GM03348 (cell line): ENCODE measurements at places on chromosomes 2 and 18.
A peak's percentile ranks its signal among the peaks of the same experiment; 100 is the strongest.

DNA sequence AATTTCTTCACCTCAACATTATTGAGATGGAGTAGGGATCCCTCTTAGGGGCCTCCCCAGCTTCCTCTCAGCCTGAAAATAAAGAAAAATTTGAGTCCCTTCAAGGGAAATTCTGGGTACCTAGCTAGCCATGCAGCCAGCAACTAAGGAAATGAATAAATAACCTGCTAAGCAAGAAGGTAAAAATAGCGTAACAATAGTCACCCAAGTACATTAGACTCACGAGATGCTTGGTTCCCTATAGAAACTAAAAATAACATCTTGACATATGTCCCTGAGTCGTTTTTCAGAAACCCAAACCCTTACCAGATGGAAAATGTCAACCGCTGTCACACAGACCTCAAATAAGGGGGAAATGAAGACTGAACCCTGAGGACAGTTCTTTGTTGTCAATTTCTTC lies 51.9 kb downstream of the CACNB4 start:
- DNase-seq, result no peak

DNA sequence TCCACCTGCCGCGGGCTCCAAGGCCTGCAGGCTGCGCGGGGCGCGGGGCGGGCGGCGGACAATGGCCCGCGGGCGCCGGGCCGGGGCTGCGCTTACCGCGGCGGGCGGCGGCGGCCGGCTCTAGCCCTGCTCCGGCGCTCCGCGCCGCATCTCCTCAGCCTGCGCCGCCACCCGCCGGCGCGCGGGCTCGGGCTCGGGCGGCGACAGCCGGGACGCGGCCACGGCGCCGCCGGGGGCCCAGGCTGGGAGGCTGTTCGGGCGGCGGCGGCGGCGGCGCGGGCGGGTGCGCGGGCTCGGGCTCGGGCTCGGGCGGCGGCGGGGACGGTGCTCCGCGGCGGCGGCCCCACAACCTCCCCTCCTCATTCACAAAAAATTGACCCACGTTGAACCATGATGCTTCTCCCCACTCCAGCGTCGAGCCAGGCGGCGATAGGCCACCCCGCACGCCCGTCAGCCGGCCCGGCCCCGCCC lies at the start of gene HDAC4:
Gene HDAC4, minus strand, starts transcription at position 425 of the 471 bp plus-strand sequence. CDS start 48,321 bp downstream, outside the sequence.
- no peak for DNase-seq

DNA sequence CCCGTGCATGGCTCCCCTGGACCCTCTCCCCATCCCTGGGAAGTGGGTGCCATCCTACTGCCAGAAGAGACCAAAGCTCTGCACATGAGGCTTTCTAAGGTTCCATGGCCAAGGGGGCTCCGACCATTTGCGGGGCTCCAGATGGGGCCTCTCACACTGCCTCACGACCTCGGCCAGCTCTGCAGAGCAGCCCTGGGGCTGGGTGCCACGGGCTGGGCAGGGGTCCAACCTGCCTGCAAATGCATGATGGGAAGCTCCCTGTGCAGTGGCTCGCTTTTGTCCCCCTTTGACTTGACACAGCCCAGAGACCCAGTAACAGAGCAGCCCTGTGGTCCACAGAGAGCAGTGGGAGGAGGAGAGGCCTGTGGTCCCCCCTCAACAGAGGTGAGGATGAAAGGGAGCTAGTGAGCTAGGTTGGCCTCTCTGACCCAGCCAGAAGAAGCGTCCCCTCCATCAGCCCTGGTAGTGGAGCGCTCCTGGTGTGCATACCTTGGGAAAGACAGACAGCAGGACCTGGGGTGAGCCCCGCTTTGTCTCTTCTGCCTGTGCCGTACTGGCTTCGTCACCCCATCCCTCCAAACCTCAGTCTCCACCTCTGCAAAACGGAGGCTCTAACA lies 174.1 kb downstream of the DDX1 start:
- DNase-seq, result no peak

DNA sequence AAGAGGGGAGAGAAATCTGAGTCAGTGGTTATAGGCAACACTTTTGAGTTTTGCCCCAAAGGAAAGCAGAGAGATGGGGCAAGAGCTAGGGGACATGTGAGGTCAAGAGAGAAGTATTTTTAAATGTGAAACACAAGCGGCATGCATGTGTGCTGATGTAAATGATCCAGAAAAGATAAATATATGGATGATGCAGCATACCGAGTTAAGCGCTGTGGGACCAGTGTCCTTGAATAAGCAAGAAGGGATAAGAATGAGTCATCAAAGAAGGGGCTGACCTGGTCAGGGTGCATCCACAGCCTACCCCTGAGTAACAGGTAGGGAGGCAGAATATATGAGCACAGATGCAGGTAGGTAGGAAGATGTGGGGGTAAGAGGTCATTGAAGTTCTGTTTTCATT lies 180.9 kb downstream of the TRABD2A start:
- no peak for DNase-seq

DNA sequence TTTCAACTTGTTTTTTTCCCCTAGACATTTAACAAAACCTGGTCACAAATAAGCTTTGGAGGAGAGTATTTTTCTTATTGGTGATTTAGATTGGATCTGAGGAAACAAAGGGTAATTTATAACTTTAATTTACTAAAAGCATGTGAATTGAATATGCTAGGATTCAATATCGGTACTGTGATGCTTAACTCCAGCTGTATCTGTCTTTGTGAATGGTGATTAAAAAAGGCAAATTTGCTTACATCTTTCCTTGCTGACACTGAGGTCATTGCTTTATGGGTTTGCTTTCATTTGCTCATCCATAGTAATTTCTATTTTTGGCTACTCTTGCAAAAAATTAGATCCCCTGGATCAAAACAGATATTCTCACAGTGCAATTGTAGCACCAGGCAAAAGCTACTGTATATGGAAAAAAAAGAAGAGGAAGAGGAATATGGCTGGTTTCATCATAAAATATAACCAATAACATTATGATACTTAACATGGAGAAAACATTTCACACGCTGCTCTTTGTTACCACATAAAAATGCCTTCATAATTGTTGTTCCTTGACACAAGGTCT lies 832.0 kb upstream of the ZEB2 start:
- DNase-seq, result no peak

GRCh38 chr2:76197842-76198448 lies 487.2 kb upstream of the GCFC2 start:
- DNase-seq, result peak; percentile 44

DNA sequence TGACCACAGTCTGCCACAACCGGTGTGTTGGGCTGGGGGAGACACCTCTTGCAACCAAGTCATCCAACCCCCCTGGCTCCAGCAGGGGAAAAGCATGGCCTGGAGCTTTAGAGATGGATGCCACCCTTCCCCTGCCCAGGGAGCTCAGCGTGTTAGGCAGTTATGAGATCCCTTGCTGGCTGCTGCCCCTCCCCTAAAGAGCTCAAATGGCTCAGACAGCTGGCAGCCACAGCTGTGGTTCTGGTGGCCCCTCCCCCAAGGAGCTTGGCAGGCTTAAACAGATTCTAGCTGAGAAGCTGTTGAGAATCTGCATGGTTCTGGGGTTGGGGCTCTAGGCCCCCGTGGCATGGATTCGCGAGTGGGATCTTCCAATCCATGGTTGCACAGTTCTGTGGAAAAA lies 64.7 kb downstream of the TEX51 start:
- DNase-seq, result no peak

- DNase-seq, result peak; percentile 72
These were observed 28.7 kb downstream of the ELP2 start for GRCh38 chr18:36158266-36158867.

DNA sequence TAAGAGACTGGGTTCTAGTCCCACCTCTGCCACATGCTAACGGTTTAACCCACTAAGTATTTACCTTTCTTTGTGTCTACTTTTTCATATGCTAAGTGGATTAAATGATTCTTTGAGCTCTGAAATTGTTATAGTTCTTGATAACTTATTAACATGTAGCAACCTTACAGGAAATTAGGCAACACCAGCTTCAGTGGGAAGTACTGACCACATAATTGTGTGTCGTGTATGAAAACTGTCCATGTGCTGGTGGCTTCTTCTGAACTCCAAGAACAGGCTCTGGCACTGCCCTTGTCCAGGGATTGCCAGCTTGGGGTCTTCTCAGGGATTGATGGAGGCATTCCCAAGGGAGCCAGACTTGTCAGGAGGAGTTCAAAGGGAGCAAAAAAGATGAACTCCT lies 427.7 kb downstream of the TGIF1 start:
- no peak for DNase-seq

GRCh38 chr2:234671716-234672115 lies 174.8 kb upstream of the ARL4C start:
- no peak for DNase-seq

DNA sequence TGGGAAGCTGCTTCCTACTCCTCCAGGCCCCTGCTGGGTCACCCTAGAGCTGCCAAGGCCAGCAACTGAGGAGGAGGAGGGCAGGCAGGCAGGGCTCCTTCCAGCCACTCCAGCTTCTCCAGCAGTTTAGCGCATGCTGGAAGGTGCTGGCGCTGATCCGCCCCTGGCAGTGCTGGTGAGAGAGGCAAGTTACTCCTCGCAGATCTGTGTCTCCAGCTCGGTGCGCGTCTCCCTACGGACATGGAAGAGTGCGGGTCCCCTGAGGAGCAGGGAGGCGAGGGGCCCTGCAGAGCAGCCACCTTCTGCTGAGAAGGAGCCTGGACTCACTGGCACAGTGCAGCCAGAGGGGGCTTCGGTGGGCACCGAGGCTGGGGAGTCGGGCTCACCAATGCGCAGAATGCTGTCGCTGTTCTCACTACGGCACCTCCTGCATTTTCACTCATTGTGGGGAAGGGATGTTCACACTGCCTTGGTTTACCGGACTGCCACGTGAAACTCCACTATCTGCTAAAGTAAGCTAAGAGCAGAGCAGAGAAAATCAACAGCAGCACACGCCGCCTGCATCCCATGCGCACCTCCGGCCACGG lies 206.0 kb downstream of the HDAC4 start:
- no peak for DNase-seq
